KG1 (cell line): ENCODE measurements at places on chromosomes 13 and 19.

DNA sequence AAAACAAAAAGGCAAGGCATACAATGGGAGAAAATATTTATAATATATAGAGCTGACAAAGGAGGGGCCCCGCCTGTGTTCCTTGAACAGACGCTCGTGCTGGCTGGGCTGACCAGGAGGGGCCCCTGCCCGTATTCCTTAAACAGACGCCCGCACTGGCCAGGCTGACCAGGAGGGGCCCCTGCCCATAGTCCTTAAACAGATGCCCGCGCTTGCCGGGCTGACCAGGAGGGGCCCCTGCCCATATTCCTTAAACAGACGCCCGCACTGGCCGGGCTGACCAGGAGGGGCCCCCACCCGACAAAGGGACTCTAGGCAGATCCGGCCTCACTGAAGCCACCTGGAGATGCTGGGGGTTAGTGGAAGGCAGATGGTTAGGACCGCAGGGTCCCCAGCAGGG is 9.3 kb downstream of the ADPRHL1 start:
- DNase-seq: no peak

DNA sequence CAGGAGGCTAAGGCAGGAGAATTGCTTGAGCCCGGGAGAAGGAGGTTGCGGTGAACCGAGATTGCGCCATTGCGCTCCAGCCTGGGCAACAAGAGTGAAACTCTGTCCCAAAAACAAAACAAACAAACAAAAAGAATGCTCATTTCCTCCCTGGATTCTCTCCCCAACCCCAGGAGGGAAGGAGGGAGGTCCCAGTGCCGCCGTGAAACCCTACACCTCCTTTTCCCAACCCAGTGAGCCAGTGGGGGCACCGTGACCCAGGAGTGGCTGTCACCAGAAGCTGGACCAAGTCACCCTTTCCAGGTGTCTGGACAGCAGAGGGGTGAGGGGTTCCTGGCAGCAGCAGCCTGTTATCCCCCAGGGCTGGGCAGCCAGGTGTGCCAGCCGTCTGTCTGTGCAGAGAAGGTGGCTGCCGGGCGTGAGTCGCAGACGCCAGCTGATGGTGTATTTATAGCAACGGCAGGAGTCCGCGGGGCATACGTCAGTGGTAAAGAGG is 23.5 kb downstream of the NFIC start:
- no peak for DNase-seq

DNA sequence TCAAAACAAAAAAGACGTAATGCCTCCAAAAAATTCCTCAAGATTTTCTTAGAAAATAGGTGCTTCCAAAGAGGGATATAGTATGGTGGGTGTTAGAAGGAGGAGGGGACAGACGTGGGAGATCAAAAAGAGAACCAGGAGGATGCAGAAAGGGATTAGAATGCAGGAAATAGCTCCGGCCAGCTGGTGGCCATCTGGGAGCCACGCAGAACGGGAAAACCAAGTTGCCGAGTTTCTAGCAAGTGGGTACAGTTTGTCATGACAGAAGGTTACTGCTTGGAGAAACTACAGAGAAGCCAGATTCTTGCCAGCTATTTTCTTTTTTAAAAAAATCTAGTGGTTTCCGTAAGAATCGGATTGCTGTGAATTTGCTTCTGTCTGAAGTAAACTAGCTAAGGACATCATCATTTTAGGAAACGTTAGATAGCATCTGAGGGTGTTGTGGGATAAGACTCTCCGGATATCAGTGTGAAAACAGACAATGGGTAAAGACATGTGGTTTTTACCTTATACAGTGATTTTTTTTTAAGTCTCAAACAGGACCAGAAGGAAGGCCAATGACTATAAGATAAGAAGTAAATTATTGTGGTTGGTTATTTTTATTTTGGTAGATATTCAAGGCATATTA is 104.9 kb downstream of the HSPH1 start:
- no peak for DNase-seq

GRCh38 chr13:107250628-107251027 is 682.7 kb upstream of the ARGLU1 start:
- no peak for DNase-seq

- no peak for DNase-seq
These were observed 7.8 kb upstream of the DGKH start for GRCh38 chr13:42040730-42041010.

DNA sequence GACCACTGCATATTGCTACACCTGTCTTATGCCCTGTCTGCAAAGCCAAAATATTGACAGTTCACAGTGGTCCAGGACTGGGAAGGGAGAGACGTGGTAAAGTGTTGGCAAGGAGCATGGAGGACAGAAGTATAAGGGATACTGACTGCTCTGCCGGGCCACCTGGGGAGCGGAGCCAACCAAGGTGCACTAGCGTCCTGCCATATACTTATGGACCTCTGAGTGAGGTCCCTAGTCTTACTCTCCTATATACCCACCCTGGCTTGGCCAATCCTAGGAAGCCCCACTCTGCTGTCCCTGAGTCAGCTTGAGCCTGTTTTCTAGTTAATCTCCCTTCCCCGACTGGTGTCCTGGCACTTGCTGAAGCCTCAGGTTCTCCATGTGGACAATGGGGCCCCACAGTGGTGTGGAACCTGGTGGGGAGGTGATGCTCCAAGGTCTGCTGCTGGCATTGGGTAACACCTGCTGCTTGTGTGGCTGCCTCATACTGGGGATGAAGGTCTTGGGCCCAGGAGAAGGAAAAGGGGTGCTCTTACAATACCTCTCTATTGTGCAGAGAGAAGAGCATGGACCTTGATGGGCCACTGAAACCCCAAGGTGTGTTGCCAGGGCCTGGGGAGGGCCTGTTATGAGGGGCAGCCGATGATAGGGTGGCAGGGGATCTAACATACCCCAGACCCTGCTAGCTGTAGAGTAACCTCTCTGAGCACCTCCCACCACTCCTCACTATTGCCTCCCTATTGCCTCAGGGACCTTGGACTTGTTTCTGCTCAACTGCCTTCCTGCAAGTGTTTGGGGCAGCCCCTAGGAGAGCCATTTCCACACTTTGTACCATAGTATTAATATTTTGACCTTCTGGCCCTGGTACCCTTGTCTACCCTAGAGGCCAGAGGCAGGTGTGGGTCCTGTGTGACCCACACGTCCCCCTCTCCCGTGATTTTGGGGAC is 6.7 kb upstream of the TRIM28 start:
- no peak for DNase-seq

DNA sequence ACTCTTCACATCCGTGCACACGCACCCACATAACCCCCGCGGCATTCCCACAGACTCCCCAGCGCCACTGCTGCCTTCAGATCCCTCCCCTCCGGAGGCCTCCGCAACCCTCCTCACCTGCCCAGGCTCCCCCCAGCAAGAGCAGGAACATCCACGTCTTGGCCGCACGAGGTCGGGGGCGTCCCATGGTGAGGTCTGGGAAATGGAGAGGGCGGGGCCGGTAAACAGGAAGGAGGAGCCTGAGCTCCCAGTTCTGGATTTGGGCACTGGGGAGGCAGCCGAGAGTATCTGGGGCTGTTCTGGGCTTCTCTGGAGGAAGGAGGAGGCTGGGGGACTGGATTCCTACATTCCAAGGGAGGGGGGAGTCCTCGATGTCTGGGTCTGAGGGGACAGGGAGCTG is 423 bp downstream of the KLK8 start:
- DNase-seq: no peak

DNA sequence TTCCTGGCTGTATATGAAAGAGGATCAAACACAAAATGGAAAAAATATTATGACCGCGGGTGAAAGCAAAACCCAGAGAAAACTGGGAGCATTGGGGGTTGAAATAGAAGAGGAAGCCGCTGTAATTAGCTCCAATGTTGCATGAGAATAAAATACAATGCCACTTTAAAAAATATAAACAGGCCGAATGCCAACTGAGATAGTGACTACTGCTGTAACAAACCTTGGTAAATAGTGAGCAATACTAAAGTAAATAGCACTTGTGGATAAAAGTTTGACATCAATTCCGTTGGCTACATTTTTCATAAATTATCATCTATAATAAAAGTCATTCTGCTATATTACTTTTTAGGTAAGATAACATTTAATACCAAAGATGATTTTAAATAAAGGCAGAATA is 395.8 kb upstream of the MIR17HG start:
- no peak for DNase-seq

DNA sequence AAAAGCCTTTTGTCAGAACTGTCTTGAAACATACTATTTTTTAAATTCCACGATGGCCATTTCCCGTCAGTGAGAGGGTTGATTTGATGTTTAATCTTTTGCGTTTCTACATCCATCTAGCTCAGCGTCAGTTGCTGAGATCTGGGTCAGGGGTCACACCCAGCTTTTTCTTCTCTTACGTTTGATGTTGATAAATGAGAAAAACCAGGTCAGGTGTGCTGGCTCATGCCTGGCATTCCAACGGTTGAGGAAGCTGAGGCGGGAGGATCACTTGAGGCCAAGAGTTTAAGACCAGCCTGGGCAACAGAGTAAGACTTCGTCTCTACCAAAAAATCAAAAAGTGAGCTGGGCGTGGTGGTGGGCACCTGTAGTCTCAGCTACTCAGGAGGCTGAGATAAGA is 168.9 kb downstream of the PTPRS start:
- DNase-seq: no peak

GRCh38 chr13:40171566-40171965 is 494.9 kb downstream of the FOXO1 start:
- no peak for DNase-seq

- DNase-seq: no peak
These were observed 5.7 kb downstream of the TUBGCP3 start for GRCh38 chr13:112582263-112582662.

GRCh38 chr19:48415395-48415794 is 21.9 kb downstream of the GRIN2D start:
- DNase-seq: no peak

DNA sequence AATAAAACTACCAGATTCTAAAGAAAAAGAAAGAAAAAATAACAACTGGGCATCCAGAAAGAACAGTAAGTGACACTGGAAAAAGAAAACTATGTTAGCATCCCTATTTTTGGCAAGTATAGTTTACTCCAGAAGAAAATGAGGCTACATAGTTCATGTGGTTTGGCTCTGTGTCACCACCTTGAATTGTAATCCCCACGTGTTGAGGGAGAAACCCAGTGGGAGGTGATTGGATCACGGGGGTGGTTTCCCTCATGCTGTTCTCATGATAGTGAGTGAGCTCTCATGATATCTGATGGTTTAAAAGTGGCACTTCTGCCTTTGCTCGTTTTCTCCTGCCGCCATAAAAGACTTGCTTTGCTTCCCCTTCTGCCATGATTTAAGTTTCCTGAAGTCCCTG is 76.9 kb downstream of the ITGBL1 start:
- DNase-seq: no peak

GRCh38 chr19:29547981-29548380 is 22.2 kb downstream of the VSTM2B start:
- no peak for DNase-seq

DNA sequence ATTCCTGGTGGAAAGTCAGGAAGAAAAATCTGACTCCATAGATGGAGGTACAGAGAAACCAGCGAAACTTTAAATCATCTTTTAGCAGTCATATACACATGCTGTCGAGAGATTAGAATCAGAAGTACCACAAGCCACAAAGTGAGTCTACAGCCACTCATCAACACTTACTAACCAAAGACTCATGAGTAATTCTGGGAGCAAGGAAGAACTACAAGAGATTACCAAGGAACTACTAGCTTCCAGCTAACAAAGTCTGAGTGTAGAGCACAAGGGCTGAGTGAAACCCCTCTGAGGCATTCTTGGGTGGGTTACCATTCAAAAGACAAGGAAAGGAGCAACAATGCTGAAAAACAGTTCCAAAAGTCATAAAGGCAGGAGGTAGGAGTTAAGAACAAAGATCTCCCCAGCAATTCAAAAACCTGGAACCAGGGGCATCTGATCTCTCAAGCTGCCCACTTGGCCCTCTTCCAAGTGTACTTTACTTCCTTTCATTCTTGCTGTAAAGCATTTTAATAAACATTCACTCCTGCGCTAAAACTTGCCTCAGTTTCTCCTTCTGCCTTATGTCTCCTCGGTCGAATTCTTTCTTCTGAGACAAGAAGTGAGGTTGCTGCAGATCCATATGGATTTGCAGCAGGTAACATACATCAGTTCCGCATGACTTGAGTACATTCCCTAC is 13.0 kb downstream of the RBM26 start:
- DNase-seq: peak; percentile 29

GRCh38 chr19:29926031-29926430 is 16.0 kb upstream of the URI1 start:
- no peak for DNase-seq

DNA sequence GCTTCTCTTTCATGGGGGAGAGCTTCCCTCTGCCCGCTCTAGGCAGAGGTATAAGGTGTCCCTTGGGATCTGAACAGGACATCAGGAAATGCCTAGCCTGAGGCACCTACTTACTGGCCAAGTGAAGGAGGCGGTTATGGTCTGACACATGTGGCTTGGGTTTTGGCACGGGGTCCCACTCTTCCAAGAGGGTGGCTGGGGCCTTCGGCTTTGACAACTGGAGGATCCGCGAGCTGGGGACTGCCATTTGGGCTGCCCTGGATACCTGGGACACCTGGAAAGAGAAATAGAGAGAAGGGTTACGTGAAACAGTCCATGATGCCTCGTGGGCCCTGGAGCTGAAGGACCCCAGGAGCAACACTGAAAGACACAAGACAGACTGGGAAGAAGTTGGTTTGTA is 22.4 kb upstream of the MIER2 start:
- no peak for DNase-seq

- DNase-seq: no peak
These were observed 2.0 kb downstream of the KLF2 start for GRCh38 chr19:16326401-16327168.

GRCh38 chr13:73860501-73860900 is 273.7 kb downstream of the KLF12 start:
- no peak for DNase-seq

GRCh38 chr19:343451-343931 is 1.1 kb downstream of the MIER2 start:
- no peak for DNase-seq

DNA sequence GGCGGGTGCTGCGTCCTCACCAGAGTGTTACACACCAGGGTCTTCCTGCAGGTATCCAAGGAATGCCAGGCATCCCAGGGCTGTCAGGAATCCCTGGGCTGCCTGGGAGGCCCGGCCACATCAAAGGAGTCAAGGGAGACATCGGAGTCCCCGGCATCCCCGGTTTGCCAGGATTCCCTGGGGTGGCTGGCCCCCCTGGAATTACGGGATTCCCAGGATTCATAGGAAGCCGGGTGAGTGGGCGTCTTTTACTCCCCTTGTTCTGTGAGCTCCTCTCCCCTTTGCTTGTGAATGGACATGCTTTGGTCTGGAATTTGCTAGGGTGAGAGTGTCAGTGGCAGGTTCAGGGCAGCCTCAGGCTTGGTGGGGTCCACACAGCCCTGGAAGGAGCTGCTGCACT is 75.9 kb downstream of the RAB20 start:
- no peak for DNase-seq

DNA sequence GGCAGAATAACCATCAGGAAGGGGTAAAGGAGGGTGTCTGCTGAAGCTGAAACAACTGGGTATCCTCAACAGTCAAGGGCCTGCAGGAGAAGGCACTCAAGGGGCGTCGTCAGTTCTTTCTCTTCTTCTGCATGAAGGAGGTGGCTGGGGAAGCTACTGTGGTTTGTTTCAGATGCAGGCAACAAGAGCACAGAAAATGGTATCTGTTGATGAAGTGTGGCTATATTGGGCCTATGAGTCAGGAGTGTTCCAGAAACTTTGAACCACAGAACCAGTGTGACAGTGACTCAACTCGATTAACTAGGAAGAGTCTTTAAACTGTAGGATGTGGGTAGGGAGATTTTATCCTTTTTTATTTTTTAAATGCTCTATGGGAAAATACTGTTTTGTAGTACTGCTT is 686.3 kb downstream of the FGF9 start:
- DNase-seq: no peak

- no peak for DNase-seq
These were observed 864.9 kb upstream of the PCDH20 start for GRCh38 chr13:62280590-62280989.
